ENCODE measurements at places on chromosomes 5 and 9. TPM values are rescaled to one million over a fixed set of nuclear protein-coding genes. Genes with fewer than 3 reads are reported as not detected.

DNA sequence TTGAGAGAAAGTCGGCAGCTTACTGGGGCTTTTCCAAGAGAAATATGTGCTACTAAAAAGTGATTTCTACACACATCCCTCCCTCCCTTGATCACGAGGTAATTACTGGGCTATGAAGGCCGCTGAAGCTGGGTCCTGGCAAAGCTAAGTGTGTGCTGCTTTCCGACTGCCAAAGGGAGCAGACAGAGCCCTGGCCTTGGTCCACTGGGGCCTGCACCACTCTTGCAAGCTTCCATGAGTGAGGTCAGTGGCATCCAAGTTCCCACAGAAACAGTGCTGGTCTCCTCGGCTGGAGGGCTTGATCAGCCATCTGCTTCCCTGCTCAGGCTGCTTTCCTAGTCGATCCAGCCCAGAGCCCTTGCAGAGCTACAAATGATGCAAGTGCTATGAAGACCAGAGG lies 154.8 kb upstream of the LHFPL2 start:
- no peaks in the 10 kb centered on the region for H3K27me3 ChIP-seq
- H3K4me1 ChIP-seq = no peaks in the 10 kb centered on the region
- no peaks in the 10 kb centered on the region for H3K36me3 ChIP-seq

GRCh38 chr9:95460518-95461164 lies 56.1 kb downstream of the PTCH1 start:
- DNase-seq = no peak
- H3K27me3 ChIP-seq = no peaks in the 10 kb centered on the region
- peaks cover 12% of the 10 kb centered on the region for H3K36me3 ChIP-seq
- no peak overlapping the region for H3K27ac ChIP-seq
- H3K4me1 ChIP-seq = peaks cover 38% of the 10 kb centered on the region

- H3K36me3 ChIP-seq = no peaks in the 10 kb centered on the region
- no peaks in the 10 kb centered on the region for H3K27me3 ChIP-seq
- DNase-seq = no peak
- H3K4me1 ChIP-seq = no peaks in the 10 kb centered on the region
- no peak overlapping the region for H3K27ac ChIP-seq
- no peak overlapping the region for H3K4me3 ChIP-seq
Measured at GRCh38 chr9:35628389-35628991, 10.3 kb upstream of the CD72 start.

DNA sequence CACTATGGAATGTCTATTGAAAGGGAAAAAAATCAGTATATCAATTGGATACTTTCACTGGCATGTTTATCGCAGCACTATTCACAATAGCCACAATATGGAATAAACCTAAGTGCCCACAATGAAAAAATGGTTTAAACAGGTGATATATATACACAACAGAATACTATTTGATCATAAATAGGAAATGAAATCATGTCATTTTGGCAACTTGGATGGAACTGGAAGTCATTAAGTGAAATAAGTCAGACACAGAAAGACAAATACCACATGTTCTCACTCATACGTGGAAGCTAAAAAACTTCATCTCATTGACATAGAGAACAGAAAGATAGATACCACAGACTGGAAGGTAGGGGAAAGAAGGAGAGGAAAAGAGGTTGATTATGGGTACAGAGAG lies 471.6 kb upstream of the FTMT start:
- no peak overlapping the region for H3K27ac ChIP-seq
- no peak for DNase-seq
- H3K27me3 ChIP-seq = no peaks in the 10 kb centered on the region

GRCh38 chr5:72313141-72313540 lies 6.9 kb downstream of the MRPS27 start:
- DNase-seq = no peak
- no peak overlapping the region for H3K4me3 ChIP-seq
- peaks cover 21% of the 10 kb centered on the region for H3K36me3 ChIP-seq
- H3K4me1 ChIP-seq = peaks cover 5% of the 10 kb centered on the region
- H3K27me3 ChIP-seq = no peaks in the 10 kb centered on the region

GRCh38 chr5:115415143-115415491 lies 118.7 kb upstream of the CCDC112 start:
- no peak overlapping the region for H3K4me3 ChIP-seq
- no peaks in the 10 kb centered on the region for H3K27me3 ChIP-seq
- DNase-seq = no peak
- H3K27ac ChIP-seq = no peak overlapping the region
- H3K36me3 ChIP-seq = no peaks in the 10 kb centered on the region

DNA sequence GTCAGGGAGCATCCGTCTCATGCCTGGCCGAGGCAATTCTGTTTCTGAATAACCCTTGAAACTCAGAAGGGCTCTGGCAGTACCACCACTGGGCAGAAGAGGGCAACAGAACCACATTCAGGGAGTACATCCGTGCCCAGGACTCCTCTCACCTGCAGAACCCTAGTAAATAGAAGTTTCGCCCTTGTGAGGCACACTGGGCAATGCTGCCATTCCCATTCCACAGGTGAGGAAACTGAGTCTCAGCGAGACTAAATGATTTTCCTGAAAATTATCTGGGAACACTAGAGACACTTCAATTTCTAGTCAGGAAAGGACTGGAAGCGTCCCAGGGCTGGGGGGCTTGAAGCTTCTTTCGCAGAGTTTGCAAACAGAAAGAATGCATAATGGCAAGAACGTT lies 74.7 kb downstream of the FGF1 start:
- H3K36me3 ChIP-seq = no peaks in the 10 kb centered on the region
- peak; percentile 78 for DNase-seq
- H3K27ac ChIP-seq = no peak overlapping the region
- H3K27me3 ChIP-seq = peaks cover 4% of the 10 kb centered on the region

DNA sequence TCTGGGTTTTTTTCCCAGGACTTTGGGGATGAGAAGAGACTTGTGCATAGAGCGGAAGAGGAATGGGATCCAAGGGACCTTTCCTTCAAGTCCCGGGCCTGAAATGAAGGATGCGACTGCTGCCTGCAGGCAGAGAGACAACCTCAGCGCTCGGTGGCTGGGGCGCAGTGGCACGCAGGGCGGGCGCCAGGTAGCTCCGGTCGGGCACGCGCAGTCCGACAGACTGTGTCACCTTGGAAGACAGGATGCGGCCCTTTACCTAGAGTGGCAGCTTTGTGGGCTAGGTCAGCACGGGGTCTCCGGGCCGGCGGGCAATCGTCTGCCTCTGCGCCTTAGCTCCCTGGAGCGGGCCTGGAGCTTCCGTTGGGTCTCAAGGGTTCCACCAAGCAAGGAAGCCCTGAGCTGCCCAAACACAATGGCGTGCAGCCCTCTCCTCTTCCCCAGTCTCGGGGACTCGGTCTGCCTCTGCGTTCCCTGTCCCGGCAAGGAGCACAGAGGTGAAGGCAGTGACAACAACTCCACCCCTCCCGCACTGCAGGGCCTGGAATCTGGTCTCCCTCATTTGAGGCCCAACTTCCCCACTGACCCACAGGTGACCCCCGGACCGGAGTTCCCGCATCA lies 6.0 kb downstream of the BARX1 start:
- no peak overlapping the region for H3K4me3 ChIP-seq
- peaks cover 89% of the 10 kb centered on the region for H3K27me3 ChIP-seq
- DNase-seq = no peak
- peaks cover 22% of the 10 kb centered on the region for H3K4me1 ChIP-seq
- no peak overlapping the region for H3K27ac ChIP-seq
- no peaks in the 10 kb centered on the region for H3K36me3 ChIP-seq

- no peak overlapping the region for H3K4me3 ChIP-seq
- H3K27ac ChIP-seq = no peak overlapping the region
- H3K4me1 ChIP-seq = no peaks in the 10 kb centered on the region
- no peak for DNase-seq
- no peaks in the 10 kb centered on the region for H3K36me3 ChIP-seq
Measured at GRCh38 chr9:73073337-73074175, 78.1 kb upstream of the ANXA1 start.

DNA sequence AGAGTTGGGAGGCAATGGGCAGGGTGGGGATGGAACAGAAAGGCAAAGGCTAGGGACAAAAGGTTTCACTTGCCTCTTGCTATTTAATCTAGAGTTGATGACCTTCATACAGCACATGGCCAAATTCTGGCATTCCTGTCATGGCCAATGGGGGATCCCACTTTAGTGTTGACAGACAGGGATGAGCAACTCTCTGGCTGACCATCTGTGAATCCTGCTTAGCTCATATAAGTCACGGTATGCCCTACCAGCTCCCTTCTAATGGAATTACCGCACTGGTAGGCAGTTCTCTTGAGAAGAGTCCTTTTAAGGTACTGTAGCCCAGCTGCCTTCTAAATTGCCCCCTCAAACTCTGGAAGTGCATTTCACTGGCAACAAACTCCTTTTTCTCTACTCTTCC lies 76.1 kb downstream of the MAMDC2 start:
- H3K4me3 ChIP-seq = no peak overlapping the region

MED10 gene
- 18.2 TPM for total RNA-seq

BASP1 gene
- total RNA-seq = 7.0 TPM

DNA sequence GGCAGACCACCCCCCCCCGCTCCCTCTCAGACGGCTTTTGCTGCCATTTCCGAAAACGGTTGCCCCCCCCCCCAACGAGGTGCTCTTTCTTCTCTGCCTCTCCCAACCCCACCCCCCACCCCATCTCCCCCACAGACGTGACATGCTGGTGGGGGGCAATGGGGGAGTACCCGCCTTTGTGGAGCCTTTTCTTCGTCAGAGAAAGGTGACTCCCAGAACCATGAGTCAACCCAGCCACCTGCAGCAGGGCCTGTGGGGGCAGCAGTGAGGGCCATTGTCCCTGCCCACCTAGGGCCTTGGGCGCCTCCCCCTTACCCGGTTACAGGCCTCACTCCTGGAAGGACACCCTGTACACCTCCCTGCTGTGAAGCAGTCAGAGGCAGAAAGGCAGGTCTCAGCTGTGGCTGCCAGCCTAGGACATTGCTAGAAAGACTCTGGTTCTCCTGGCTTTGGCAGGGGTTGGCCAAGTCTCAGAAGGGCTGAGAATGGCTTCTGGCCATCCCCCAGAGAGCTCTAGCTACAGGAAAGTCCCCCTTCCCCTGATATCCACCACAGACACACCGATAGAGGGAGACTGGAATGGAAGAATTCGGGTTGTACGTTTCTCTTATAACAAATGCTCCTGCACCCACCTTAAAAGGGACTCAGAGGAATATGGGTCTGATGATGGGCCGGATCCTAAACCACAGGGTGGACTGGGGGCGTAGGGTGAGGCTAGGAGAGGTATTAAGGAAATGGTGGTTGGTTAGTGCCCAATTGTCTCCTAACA lies 2.2 kb downstream of the DNAJB5 start:
- DNase-seq = peak; percentile 86
- no peaks in the 10 kb centered on the region for H3K27me3 ChIP-seq
- H3K27ac ChIP-seq = peak overlapping the region; percentile 66
- no peak overlapping the region for H3K4me3 ChIP-seq
- peaks cover 57% of the 10 kb centered on the region for H3K4me1 ChIP-seq
- no peaks in the 10 kb centered on the region for H3K36me3 ChIP-seq

GRCh38 chr5:62538017-62538942 lies 40.3 kb upstream of the LRRC70 start:
- H3K4me1 ChIP-seq = no peaks in the 10 kb centered on the region
- DNase-seq = no peak
- H3K27me3 ChIP-seq = no peaks in the 10 kb centered on the region

- no peak for DNase-seq
- no peak overlapping the region for H3K4me3 ChIP-seq
- H3K36me3 ChIP-seq = peaks cover 54% of the 10 kb centered on the region
- H3K27me3 ChIP-seq = no peaks in the 10 kb centered on the region
Measured at GRCh38 chr5:43543434-43543833, 13.4 kb downstream of the PAIP1 start.

Data from adrenal gland (tissue), 19 donors.